ENCODE measurements at places on chromosomes 7 and 10. TPM values are rescaled to one million over a fixed set of nuclear protein-coding genes. Genes with fewer than 3 reads are reported as not detected.

The PSD gene
- total RNA-seq, result 4.8 TPM

The CTTNBP2 gene
- total RNA-seq, result 0.12 TPM

The ASAH2B gene
- 1.2 TPM for total RNA-seq

The EBF3 gene
- total RNA-seq, result 8.8 TPM

The OR6V1 gene
- not detected for total RNA-seq

The COBL gene
- total RNA-seq, result not detected

The TAS2R3 gene
- total RNA-seq, result 0.68 TPM

The FAM25C gene
- total RNA-seq, result not detected
